ENCODE measurements at places on chromosomes 1 and 21. TPM values are rescaled to one million over a fixed set of nuclear protein-coding genes. Genes with fewer than 3 reads are reported as not detected.

NPL gene
- 3.2 TPM for total RNA-seq

ZNF593OS gene
- total RNA-seq = not detected

TNFRSF4 gene
- total RNA-seq = 0.14 TPM

XCL2 gene
- not detected for total RNA-seq

RGS1 gene
- total RNA-seq = not detected

OR2L5 gene
- total RNA-seq = not detected

RNU1-2 gene
- 3,030 TPM for total RNA-seq

ARMH1 gene
- 0.71 TPM for total RNA-seq

TRIM63 gene
- total RNA-seq = 0.74 TPM

ADAMTSL4 gene
- total RNA-seq = 3.6 TPM

AMPD1 gene
- not detected for total RNA-seq

PDZK1IP1 gene
- total RNA-seq = not detected

STYXL2 gene
- not detected for total RNA-seq

MTOR gene
- 31.4 TPM for total RNA-seq

SLC9A1 gene
- 3.4 TPM for total RNA-seq

CD1C gene
- not detected for total RNA-seq

DMRTA2 gene
- 0.09 TPM for total RNA-seq

SFN gene
- total RNA-seq = 0.28 TPM

TNFRSF18 gene
- total RNA-seq = not detected

TNFAIP8L2 gene
- not detected for total RNA-seq

TSPAN2 gene
- 3.5 TPM for total RNA-seq

MIB2 gene
- 67.7 TPM for total RNA-seq

CFAP74 gene
- total RNA-seq = not detected

GJB5 gene
- total RNA-seq = 0.09 TPM

PPP1R12B gene
- total RNA-seq = 15.6 TPM

NIPAL3 gene
- 39.4 TPM for total RNA-seq

GBP6 gene
- total RNA-seq = not detected

MLLT11 gene
- total RNA-seq = 3.1 TPM

C21orf58 gene
- 1.4 TPM for total RNA-seq

TFF2 gene
- total RNA-seq = not detected
